ENCODE measurements at places on chromosomes 7 and 10.

DNA sequence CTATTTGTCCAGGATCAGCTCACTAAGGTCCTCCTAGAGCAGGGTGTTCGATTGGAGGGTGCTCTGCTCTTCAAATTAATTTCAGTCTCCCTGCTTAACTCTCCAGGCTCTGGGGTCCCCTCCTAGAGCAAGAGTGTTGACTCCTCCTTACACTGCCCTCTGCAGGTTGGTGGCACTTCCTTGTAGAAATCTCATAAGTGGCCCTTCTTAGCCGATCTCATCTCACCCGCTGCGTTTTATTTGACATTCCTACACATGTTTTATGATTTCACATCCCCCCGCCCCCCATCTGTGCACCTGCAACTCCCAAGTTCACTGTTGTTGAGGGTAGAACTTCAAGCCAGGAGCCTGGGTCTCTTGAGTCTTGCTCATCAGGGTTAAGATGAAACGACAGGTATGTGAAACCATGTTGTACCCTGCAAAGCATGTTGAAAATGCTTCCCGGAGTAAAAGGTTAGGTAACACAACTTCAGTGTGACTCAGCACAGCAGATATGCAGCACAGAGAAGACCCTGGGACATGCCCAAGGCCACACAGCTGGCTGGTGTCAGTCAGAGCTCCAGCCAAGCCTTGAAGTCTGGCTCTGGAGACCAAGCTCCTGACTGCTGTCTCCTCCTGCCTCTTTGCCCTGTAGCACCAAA is 171.2 kb downstream of the PRKAG2 start:
- peak; percentile 8 for DNase-seq

DNA sequence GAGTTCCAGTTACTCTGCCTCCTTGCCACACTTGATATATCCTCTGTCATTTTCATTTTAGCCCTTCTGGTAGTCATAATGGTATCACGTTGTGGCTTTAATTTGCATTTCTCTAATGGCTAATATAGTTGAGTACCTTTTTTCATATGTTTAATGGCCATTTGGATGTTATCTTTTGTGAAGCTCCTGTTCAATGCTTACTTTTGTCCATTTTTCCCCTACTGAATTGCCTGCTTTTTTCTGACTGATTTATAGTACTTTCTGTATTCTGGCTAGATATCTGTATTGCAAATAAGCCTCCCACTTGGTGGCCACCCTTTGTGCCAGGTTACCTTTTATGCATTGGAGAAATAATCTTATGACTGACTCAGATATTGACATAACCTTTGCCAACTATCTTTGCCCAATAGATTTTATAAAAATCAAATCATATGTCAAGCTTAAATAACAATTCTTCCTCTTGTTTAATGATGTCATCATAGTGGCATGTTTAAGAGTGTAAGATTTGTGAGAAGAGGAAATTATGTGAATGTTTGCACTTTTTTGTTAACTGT is 50.6 kb downstream of the PRPF18 start:
- no peak for DNase-seq

GRCh38 chr10:122157451-122157850 is 113.6 kb upstream of the BTBD16 start:
- no peak for DNase-seq

- DNase-seq: no peak
These were observed 12.7 kb downstream of the CHST12 start for GRCh38 chr7:2416063-2416462.

GRCh38 chr7:42805601-42806000 is 106.3 kb downstream of the C7orf25 start:
- no peak for DNase-seq

GRCh38 chr10:15348579-15348978 is 22.5 kb downstream of the FAM171A1 start:
- no peak for DNase-seq

GRCh38 chr7:34096198-34096651 is 190.9 kb downstream of the BMPER start:
- DNase-seq: no peak

DNA sequence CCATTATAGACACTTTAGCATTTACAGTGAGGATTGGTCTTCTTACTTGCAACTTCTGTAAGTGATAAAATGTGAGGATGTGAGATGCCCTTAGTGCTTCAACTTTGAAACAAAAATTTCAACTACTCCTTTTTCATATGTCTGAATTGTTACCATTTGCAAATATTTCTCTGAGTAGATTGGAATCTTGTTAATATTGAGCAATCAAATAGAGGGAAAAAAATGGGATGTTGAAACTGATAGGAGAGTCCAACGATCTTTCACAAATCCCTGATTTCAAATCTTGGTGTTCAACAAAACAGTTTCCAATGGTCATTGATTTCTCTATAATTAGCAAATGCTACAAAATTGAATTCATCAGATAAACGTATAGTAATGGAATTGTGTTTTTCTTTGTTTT is 5.5 kb upstream of the SNX10 start:
- DNase-seq: no peak

GRCh38 chr7:111030336-111030735 is 60.6 kb upstream of the LRRN3 start:
- DNase-seq: no peak

- no peak for DNase-seq
These were observed 279.5 kb upstream of the AKR1E2 start for GRCh38 chr10:4546500-4546899.

DNA sequence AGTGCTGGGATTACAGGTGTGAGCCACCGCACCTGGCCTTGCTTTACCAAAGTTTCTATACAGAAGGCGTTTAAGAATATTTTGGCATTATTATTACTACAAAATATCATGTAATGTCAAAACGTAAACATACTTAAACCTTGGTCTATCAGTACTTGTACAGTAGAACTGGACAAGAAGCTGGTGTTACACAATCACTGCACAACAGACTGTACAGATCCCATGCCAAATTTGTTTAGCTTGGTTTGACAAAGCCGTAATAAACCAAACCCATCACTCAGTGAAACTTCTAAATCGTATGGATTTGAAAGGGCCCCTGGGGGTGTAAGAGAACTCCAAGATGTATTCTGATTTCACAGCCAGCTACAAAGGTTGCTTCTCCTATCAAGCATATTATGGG is 51.8 kb upstream of the RHEB start:
- DNase-seq: no peak

GRCh38 chr10:53886325-53887300 is 914.4 kb downstream of the PCDH15 start:
- no peak for DNase-seq

DNA sequence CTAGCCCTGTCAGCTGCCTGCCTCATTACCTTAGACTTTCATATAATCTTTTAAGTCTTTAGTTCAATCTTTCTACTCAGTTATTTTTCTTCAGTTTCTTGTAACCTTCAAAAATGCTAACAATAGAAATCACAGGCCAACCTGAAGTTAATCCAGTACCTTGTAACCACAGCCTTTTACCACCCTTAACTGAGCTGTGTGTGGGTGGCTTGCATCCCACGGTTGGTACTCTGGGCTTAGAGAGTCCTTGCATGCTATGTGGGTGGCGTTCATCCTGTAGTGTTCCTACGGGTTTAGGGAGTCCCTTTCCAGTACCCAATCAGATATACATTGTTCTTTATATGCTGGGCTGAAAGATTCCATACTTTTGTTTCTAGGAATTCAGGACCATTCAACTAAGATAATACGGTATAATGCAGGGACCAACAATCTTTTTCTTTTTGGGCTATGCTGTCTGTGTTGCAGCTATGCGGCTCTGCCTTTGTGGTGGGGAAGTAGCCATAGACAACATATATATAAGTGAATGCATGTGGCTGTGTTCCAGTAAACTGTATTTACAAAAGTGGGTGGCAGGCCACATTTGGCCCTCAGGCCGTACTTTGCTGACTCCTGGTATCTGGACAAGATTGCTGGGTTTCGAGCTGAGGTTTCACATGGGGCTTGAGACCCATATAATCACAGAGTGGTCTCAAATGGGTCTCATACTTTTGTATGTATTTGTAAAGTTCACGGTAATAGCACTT is 280.8 kb upstream of the LRGUK start:
- DNase-seq: no peak

- DNase-seq: no peak
These were observed 23.2 kb downstream of the DNTT start for GRCh38 chr10:96327462-96327861.

GRCh38 chr10:48941427-48942075 is 1.9 kb upstream of the LRRC18 start:
- no peak for DNase-seq

DNA sequence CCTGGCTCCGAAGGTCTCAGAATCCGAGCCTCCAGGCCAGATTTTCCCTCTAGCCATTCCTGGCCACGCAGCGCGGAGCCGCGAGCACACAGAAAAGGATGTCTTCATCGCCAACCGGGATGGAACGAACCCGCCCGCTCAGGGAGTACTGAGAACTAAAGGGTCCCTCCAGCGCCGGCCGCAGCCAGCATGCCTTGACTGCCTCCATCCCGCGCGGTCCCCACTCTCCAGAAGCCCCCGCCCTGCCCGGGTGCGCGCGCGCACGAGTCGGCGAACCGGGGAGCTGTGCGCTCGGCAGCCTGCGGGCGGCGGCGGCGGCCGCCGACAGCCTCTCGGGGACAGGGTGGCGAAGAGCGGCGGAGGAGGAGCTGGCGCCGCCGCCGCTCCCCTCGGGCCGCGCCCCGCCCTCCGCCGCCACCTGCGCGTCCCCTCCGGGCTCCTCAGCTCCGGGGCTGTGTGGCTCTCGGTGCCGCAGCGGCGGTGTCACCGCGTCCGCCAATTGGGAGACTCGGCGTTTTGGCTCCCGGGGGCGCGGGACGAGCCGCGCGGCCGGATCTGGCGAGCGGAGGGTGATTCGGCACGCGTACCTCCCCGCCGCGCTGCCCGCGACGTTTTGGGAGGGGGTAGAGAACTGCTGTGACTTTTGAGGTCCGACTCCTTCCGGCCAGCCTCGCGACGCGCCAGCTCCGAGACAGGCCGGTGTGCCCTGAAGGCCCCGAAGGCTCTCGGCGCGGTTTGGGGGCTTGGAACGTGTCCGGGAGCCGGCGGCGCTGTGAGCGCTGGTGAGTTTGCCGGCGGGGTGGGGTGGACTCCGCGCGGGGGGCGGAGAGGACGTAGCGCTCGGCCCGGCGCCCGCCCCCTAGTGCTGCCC is 453 bp upstream of the GALNT17 start:
- no peak for DNase-seq

GRCh38 chr7:66904063-66904593 is 16.9 kb upstream of the TMEM248 start:
- DNase-seq: no peak

DNA sequence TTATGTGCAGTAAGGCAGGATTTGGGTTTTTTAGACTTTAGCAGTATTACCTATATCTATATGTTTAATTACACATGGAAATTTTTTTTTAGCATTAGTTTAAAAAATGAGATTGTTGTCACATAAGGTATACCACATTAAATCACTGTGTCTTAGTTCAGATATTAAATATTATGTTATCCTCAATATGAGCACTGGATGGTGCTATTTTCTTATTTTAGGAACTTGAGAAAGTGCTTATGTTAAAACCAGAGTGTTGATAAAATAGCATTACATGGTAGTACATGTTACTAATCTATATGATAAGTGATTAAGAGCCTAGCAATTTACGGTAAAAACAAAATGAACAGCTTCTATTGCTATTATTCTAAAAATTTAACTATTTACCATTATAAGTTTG is 28.8 kb downstream of the MIOS start:
- DNase-seq: peak; percentile 17

GRCh38 chr10:132588301-132589013 is 50.9 kb downstream of the INPP5A start:
- DNase-seq: no peak

DNA sequence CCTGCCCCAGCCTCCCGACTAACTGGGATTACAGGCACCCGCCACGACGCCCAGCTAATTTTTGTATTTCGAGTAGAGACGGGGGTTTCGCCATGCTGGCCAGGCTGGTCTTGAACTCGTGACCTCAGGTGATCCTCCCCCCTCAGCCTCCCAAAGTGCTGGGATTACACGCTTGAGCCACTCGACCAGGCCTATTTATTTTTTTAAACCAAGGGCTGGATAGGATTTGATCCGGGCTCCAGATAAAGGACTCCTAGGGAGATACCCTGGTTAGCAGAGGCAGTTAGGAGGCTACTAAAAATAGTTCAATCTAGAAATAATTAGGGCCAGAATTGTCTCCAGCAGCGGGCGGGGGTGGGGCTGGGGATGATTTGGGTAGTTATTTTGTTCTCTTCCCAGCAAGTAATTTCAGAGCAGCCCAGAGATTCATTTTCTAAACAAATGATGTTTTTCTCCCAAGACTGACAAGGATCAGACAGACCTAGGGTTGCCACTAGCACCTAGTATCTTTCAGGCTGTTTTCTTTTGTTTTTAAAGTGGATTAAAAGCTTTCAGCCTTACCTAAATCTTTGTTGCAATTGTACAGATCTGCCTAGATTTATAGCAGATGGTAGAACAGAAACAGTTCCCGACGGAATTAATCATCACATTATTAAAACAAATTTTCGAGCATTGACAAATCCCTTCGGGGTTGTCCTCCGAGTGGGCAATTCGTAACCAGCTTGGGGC is 859 bp upstream of the SMC3 start:
- no peak for DNase-seq

GRCh38 chr10:79131836-79132631 is 63.3 kb downstream of the ZMIZ1 start:
- DNase-seq: no peak

- DNase-seq: no peak
These were observed 131.4 kb downstream of the PAXIP1 start for GRCh38 chr7:154871507-154871906.

GRCh38 chr10:78035933-78036583 is 2.4 kb downstream of the RPS24 start:
- no peak for DNase-seq

DNA sequence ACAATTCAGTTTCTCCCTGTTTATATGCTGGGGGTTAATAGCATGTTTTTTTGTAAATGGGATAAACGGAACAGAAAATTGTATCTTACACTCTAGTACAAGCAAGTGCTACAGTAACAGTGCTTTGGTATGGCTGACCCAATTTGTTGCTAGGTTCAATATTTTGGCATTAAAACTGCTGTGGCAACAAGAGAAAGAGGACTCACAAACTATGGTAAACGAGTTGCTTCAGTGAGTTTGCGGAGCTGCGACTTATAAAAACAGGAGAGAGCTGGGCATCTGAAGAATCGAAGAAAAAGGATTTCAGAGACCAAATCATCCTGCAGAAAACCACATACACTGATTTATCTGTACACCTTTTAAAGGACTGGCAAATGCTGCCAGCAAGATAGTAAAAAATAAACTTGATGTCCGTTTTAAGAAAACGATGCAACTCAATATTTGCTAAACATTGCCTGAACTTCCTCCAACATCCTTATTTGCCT is 2.2 kb downstream of the GLUD1 start:
- no peak for DNase-seq
